Neural progenitor cell (in vitro differentiated cells): ENCODE measurements at places on chromosomes 1 and 21.

DNA sequence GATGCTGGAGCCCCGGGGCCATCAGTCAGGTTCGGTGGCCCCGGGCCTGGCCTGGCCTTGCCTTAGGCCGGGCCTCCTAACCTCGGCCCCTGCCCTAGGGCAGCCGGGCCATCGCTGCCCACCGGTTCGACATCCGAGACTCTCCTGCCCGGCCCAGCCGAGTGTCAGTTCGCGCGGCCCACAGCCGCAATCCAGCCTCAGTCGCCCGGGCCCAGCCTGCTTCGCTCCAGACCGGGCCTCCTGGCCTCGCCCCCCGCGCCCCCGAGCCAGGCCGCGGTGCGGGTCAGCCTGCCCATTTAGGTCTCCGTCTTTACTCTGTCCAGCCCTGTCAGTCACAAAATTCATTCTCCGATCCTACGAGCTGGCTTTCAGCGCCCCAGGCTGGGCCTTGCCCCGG lies 777 bp downstream of the LRRC41 start:
- DNase-seq, result peak; percentile 60

DNA sequence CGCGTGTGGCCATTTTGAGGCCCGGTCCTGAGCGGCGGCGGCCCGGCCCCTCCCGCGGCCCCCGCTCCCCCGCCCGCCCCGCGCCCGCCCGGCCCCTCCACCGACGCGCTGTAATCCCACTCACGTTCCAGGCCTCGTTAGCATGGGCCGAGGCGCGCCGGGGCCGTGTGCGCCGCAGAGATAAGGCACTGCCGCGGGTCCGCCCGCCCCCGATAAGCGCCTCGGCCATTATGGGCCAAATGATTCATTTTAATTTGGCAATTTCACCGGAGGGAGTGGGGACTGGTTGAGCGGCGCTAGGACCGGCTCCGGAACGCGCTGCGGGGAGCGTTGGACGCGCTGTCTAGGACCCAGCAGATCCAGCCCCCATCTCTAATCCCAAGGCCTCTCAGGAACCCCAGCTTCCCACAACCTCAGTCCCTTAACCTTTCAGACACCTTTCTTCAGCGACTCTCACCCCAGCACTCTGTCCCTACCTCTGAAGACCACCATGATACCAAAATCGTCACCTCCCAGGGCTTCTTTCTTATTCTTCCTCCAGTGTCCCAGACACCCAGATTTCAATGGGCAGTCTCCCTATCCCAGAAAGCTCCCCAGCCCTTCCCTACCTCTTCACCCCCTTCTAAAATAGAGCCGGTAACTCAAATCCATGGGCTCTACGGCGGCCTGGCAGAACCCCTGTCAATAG lies at the start of gene TAL1:
Gene TAL1 (minus strand): TSS at position 39 of the 688 bp plus-strand sequence. CDS start 6,337 bp downstream, outside the sequence.
- DNase-seq, result peak; percentile 66

DNA sequence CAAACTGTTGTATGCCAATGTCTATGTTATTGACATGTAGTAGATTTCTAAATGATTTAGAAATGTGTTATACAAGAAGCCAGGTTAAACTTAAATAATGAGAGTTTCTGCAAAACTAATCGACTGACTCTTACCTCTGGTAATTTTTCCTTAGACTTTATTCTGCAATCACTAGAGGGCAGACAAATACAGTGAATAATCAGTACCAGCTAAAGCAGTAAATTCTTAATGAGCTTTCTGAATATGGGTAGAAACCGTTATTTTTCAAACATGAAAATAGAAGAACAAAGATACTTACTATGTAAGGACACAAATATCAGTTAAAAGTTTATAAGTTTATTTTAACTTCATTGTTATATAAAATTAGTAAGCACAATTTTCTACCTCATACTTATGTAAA lies 97.9 kb upstream of the RGS1 start:
- DNase-seq, result no peak

DNA sequence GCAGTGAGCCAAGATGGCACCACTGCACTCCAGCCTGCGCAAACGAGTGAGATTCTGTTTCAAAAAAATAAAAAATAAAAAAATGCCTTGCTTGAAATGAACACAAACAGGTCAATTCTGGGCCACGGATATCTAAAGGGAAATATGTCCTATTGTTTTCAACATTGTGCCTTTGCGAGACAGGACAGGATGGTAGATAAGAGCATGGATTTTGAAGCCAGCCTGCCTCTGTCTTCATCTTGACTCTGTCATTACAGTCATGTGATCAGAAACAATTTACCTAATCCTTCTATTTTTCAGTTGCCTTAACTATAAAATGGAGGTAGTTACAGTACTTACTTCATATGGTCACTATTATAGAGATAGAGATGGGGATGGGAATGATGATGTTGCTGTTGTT lies 56.7 kb upstream of the ZSWIM5 start:
- DNase-seq, result no peak

- no peak for DNase-seq
These were observed 9.5 kb downstream of the GPR37L1 start for GRCh38 chr1:202131956-202132821.

- DNase-seq, result no peak
These were observed 23.8 kb downstream of the RPS27 start for GRCh38 chr1:154014154-154014907.

DNA sequence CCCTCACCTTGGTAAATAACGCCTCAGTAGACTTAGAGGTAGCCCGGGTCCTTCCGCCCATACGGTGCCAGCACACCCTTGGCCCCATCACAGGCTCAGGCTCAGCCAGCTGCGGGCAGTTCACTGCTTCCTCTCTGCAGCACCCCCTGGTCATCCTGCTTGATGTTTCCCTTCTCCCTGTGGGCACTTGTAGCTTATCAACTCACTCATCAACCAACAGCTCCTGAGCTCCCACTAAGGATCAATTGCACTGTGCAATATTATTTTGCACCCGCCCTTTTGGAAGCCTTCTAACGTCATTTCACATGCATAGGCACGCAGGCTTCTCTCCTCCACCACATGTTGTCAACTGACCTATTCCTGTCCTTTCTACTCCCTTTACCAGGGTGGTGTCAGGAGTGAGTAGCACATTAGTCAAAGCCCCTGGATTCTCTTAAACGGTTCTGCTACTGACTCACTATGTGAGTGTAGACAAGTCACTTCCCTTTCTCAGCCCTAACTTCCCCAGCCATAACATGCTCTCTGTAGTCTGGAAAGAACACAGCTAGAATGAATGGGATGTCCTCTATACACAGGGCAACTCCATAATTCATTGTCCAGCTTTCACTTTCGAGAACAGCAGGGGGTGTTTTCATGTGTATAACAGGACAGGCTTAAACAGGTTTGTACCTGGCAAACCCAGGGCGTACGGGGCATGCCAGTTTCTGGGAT lies 47.1 kb upstream of the IRF2BP2 start:
- no peak for DNase-seq

- DNase-seq, result no peak
These were observed 405.1 kb upstream of the ADAMTS5 start for GRCh38 chr21:27371975-27372331.

DNA sequence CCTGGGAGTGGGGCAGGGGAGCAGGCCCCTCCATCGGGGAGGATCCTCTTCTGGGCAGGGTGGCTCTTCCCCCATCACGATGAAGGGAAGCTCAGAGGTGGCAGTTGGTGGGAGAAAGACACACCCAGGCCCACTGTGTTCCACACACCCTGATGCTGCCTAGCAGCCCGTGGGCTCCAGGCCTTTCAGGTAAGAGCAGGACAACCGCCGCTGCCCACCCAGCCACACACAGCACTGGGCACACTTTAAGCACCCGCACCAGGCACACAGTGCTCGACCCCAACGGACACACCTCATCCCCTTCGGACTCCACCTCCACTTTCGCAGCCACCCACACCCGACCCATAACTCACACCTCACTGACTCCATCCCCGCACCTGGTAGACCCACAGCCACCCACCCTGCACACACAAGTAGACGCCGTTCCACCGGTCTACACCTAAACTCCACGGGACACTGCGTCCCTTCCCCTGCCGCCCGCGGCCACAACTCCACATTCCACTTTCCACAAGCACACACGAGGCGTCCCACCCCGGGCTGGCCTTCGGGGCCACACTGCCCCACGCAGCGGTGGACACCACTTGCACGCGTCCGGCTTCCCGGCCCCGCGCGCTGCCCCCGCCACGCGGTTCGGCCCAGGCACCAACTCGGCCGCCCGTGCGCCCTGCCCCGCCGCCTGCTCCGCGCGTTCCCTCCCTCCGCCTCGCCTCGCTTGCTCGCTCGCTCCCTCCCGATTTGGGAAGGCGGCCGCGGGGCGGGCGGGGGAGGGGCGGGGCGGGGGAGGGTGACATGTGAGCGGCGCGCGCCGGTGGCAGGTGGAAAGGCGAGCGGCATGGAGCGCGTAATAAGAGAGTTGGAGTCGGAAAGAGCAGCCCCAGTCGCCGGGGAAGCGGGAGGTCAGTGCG lies at the start of gene KCNQ4:
Gene KCNQ4 (plus strand): TSS at position 787 of the 905 bp plus-strand sequence. CDS start 307 bp downstream, outside the sequence.
- peak; percentile 91 for DNase-seq

DNA sequence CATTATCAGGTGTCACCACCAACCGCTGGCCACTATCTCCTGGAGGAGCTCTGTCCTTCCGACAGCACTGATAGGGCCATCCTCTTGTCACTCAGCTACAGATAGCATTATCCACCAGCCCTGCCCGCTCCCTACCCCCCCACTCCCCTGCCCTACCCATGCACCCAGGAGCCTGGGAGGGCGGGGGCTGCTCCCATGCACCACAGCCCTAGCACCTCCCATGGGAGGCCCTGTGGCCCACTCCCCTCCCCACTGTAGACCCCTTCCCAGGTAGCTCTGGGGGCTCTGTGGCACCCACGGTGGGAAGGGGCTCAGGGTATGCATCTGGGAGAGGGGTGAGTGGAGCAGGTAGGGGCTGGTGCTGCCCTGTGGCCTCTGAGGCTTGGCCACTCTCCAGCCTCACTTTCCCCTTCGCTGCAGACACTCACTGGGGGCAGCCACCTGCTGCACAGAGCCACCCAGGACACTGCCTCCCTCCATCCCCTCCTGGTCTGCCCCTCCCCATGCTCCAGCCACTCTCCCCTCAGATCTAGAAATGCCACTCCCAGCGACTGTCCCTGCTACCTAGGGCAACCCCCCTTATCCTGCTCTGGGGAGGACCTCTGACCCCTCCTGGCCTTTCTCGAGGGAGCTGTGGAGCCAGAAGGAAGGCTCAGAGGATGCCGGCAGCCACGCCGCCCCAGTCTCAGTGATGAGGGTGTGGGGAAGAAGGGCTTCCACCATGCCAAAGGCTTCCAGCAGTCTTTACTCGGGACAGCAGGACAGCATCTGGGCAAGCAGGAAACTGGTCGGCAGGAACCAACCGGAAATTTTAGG lies 58.5 kb downstream of the WNT9A start:
- DNase-seq, result no peak

DNA sequence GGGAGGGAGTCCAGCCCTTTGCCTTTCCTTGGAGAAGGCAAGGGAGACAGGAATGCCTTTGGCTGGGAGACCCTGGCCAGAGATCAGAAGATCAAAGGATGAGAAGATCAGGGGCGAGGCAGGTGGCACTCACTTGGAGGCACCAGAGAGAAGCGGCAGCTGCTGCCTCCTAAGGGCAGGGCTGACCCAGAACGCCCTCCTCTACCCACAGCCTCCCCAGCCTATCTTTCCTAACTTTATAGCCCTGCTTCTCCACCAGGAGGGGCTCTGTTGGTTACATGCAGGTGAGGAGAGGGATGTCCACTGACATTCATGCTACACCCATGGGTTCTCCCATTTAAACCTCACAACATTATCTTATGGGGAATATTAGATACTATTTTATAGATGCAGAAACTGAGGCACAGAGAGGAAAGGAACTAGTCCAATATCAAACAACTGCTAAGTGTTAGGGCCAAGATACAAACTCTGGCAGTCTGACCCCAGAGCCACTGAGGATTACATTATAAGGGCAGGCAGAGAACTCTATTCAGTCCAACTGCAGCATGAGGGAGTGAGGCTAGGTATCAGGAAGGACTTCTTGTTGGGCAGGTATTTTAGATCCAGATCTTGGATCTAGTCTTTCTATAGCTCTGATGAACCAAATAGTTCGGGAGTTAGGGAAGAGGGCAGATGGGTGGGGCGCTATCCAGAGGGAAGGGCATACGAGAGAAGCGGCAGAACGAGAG lies 19.9 kb downstream of the LGR6 start:
- peak; percentile 64 for DNase-seq

- peak; percentile 86 for DNase-seq
These were observed 7.1 kb downstream of the PRRX1 start for GRCh38 chr1:170670802-170671628.

- DNase-seq, result no peak
These were observed 3.2 kb downstream of the SON start for GRCh38 chr21:33546086-33546485.

DNA sequence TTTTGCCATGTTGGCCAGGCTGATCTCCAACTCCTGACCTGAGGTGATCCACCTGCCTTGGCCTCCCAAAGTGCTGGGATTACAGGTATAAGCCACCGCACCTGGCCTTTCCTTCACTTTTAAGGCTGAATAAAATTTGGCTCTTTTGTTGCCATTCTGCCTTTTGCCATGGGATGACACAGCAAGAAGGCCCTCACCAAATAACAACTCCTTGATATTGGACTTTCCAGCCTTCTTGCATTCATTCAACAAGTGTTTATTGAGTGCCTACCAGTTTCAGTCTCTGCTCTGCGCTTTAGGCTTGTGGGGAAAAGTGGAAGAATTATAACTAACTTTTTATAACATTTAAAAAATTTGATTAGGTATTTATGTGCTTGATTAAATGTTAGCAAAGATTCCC lies 1.9 kb upstream of the NVL start:
- DNase-seq, result no peak

DNA sequence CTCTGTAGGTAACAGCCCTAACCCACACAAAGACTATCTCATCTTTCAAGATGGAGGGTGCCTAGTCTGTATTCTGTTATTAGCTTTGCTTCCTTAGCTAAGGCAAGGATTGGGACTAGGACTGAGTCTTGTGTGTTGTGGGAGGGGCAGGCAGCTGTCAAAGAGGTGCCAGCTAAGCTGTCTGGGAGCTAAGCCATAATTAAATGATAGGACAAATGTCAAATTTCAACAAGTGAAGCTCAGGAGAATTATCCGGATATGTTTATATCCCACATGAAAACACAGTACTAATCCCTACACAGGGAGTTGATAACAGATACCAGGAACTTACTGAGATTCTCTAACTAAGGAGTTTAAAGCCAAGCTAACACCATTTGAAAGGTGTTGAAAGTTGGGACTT lies 70.5 kb upstream of the NGF start:
- no peak for DNase-seq

GRCh38 chr1:14543191-14543840 lies 55.2 kb upstream of the KAZN start:
- DNase-seq, result no peak

DNA sequence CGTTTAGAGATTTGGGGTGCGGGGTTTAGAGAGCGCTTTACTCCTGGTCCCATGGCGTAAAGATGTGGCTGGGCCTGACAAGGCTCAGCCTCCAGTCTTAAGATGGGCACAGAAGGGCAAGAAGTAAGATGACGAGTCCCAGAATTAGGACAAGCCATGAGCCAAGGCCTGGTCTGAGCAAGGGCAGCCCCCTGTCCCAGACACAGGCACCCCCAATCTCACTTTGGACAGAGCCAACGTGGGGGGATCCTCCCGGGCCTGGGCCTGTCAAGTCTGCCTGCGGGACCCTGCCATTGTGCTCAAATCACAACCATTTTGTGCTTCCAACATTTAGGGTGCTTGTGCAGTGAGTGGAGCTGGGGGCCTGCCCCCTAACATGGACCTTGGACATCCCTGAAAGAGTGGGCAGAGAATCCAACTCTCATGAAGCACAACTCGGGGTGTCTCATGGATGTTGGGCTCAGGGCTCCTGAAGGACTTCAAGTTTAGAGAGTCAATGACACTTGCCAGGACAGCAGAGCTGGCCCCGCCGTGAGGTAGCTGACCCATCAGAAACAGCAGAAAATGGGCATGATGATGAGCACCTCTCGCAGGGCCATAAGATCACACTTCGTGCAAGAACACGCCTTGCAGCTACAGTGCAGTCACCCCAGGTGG lies 52.6 kb downstream of the KIF21B start:
- DNase-seq, result no peak
